Kidney tubule cell (primary cell): ENCODE measurements at places on chromosomes 2 and 18.

DNA sequence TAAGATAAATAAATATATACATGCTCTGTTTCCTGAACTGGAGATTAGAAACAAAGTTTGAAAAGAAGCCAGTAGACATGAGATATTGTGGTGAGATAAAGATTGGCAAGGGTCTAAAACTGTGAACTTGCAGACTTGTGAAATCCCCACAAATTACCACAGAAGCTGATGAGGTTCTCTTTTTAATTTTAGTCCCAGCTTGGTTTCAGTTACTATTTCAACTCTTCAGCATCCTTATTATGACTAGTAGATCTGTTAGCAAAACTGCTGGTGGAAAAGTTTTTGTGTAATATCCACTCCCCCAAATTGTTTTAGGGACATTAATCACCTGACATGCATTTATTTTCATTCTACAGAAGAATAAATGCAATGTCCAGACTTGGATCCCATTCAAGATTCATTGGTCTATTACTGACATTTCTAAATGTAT is 20.8 kb downstream of the RASGRP3 start:
- no peak for DNase-seq

- peak; percentile 41 for DNase-seq
Measured at GRCh38 chr2:71070294-71071093, 2.0 kb downstream of the NAGK start.

GRCh38 chr18:75391279-75392225 is 36.0 kb downstream of the SMIM21 start:
- DNase-seq, result no peak

GRCh38 chr2:192072261-192072660 is 122.5 kb downstream of the TMEFF2 start:
- no peak for DNase-seq
